Nucleus accumbens (tissue), 56 donors: ENCODE measurements at places on chromosomes 6 and 20.
A peak's percentile ranks its signal among the peaks of the same experiment; 100 is the strongest.

GRCh38 chr6:11407414-11407813, 130.1 kb upstream of the TMEM170B start:
- DNase-seq: no peak

DNA sequence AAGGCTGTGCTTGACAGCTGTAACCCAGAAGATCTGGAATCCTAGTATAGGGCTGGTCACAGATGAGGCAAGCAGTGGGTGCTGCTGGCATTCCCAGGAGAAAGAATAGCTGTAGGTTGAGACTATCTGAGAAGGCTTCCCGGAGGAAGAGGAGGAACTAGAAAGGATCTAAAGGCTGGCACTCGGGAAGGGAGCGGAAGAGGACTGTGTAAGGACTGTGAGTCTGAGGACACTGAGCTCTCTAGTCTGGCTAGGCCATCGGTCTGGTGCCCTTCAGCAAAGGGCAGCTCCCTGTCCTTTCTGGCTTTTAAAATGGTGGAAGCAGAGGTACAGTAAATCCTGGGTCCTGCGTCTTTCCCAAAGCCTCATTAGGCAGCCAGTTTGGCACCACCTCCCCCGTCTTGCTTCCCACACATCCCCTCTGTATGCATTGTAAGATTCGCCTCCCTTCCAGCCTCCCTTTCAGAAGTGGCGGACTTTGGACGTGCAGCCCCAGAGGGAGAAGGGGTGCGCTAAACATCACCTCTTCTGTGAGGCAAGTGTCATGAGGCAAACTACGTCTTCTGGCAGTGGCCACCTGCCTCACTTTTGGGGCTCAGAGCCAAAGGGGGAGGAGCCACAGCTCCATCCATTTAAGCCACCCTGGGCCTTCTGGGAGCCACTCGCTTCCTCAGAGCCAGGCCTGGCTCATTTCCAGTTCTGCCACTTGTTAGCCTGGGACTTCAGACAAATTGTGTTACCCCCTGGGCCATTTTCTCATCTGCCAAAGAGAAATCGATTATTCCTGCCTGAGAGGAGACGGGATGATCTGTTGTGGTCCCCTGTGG, 8.6 kb downstream of the SNPH start:
- DNase-seq: no peak

- peak; percentile 16 for DNase-seq
These were observed 667 bp downstream of the CAP2 start for GRCh38 chr6:17393892-17394631.

DNA sequence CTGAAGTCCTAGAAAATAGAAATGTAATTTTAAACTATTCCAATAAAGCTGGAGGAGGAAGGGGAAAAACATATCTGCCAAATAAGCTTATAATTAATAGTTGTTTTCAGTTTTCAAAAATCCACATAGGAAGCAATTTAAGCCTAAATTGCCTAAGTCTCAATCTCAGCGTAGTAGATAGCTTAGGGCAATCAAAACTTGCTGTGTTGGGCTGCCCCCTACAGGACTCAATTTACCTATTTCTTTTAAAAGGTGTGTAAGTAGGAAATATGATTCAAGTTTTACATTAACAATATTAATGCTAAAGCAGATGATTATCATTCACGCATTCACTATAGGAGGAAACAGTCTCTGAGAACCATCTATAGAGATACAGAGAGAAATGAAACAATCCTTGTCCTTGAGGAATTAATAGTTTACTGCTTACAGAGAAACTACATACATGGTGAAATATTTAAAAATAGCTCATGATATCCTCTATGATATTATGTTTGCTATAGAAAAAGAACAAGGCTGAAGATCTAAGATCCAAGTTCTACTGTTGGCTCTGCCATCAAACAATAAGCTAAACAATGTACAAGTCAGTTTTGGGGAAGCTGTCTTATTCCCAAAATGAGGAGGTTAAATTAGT, 102.1 kb downstream of the ATG5 start:
- peak; percentile 20 for DNase-seq

GRCh38 chr6:138863321-138863720, 67.4 kb downstream of the ECT2L start:
- DNase-seq: no peak

GRCh38 chr6:44704240-44705150, 317.0 kb downstream of the CDC5L start:
- DNase-seq: no peak

DNA sequence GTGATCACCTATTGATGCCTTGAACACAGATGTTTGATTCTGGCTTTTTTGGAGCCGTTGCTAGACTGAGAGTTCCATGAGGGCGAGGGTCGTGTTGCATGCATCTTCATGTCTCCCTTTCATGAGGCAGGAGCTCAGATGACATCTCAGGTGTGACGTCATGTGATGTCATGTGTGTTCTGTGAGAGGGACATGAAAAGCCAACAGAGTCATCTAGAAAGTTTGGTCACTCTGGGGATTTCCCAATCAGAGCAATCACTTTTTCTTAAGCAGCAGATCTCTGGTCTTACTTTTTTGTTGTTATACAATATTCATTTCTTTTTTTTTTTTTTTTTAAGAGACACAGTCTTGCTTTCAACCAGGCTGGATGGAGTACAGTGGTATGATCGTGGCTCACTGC, 411.8 kb downstream of the PREX1 start:
- no peak for DNase-seq

DNA sequence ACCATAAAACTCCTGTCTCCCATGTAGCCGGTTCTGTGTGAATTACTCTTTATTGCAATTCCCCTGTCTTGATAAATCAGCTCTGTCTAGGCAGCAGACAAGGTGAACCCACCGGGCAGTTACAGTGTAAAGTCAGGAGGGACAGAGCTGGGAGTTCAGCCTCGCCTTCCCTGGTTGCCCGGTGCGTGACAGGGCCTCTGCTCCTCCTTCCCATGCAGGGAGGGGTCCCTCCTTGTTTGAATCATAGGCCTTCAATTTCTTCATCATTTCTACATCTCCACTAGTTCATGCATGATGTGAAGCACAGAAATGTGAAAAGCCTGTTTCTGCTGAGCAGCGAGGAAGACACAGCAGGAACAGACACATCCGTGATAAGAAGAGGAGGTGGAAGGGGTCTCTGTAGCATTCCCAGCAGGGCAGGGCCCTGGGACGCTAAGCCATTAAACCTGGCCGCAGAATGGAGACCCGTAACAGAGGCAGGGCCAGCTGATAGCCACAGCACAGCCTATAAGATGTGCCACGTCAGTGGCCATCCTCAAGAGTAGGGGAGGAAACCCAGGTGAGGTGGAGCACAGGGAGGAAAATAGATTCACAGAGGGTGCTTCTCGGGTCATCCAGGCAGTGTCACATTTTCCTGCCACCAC, 106.7 kb upstream of the CST7 start:
- no peak for DNase-seq

GRCh38 chr6:111105578-111105977, 18.3 kb downstream of the SLC16A10 start:
- no peak for DNase-seq

DNA sequence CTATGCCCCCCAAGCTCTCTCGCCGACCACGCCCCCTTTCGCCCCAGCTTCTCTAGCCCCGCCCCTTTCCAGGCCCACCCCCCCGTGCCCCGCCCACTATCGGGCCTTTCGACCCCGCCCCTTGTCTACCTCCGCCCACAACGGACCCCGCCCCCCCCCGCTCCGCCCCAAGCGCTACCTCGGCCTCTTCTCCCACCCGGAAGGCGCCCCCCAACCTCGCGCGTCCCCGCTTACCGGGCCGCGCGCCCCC, 200 bp downstream of the ZBTB22 start:
- no peak for DNase-seq

- no peak for DNase-seq
These were observed 8.2 kb downstream of the ASXL1 start for GRCh38 chr20:32366380-32366779.

GRCh38 chr20:62637521-62638054, 4.7 kb upstream of the SLCO4A1 start:
- no peak for DNase-seq

- DNase-seq: no peak
These were observed 131.2 kb upstream of the FAM184A start for GRCh38 chr6:119209452-119210205.

GRCh38 chr20:49470922-49471321, 11.5 kb downstream of the KCNB1 start:
- DNase-seq: no peak

DNA sequence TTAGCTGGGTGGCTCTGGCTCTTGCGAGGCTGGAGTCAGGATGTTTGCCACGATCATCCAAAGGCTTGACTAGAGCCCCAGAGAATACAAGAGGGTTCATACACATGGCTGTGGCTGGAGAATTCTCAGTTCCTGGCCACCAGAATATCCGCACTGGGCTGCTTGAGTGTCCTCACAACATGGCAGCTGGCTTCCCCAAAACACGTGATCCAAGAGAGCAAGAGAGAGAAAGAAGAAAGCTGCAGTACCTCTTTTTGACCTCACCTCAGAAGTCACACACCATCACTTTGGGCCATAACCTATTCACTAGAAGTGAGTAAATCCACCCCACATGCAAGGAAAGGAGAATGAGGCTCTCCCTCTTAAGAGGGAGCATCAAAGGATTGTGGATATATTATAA, 21.5 kb upstream of the BPIFB1 start:
- no peak for DNase-seq

- DNase-seq: peak; percentile 74
These were observed 940 bp upstream of the ADRM1 start for GRCh38 chr20:62301773-62302340.

- no peak for DNase-seq
These were observed 165.7 kb upstream of the RREB1 start for GRCh38 chr6:6942091-6942490.
